ENCODE measurements at places on chromosomes 1 and 21. TPM values are rescaled to one million over a fixed set of nuclear protein-coding genes. Genes with fewer than 3 reads are reported as not detected.
A peak's percentile ranks its signal among the peaks of the same experiment; 100 is the strongest.

The MCOLN2 gene
- 1.4 TPM for total RNA-seq

- peak; percentile 17 for DNase-seq
Observed at GRCh38 chr1:85240174-85240601, 19.3 kb downstream of the C1orf52 start.

- DNase-seq = no peak
Observed at GRCh38 chr1:162656266-162656665, 24.0 kb downstream of the DDR2 start.

DNA sequence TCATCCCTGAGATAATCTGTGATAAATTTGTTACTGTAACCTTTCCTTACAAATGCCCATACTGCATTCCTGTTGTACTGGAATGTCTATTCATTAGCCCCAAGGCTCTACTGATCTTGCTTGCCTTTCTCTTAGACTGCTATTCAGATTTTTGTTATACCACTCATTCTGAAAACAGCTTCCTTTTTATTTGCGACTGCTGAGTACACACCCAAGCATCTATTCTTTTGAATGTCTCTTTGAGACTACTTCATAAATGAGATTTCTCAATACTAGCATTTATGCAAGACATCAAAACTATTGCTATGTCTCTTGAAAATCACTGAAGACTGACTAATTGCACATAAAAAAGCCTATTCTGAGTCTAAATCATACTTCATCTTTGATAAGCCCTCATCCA lies 38.6 kb downstream of the DENND1B start:
- DNase-seq = peak; percentile 50

DNA sequence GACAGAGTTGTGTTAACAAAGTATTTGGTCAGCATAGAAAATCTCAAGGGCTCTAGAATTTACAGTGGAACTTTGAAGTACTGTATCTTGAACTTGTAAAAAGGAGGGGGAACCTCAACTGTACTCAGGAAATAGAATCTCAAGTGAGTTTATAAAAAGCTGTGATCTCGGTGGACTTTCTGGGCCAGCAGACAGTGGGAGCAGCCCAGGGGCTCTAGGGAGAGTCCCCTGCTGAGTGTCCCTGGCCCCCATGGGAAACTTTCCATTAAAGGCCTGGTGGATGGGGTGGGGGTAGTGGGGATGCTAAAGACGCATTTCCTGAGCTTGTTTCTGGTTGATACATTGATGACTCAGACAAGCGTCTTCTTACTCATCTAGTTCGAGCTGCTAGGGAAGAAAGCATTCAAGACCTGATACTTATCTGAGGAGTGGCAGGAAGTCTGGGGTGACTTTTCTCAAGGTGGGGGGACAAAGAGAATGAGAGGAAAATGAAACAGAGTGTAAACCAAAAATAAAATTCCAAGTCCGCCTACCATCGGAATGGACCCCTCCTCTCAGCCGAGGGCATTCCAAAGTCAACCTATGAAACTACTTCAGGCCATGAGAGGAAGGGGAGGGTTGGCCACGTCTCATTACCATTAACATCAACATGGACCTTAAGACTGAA lies 65.5 kb downstream of the NID1 start:
- peak; percentile 98 for DNase-seq

The KRTAP13-2 gene
- total RNA-seq = not detected

DNA sequence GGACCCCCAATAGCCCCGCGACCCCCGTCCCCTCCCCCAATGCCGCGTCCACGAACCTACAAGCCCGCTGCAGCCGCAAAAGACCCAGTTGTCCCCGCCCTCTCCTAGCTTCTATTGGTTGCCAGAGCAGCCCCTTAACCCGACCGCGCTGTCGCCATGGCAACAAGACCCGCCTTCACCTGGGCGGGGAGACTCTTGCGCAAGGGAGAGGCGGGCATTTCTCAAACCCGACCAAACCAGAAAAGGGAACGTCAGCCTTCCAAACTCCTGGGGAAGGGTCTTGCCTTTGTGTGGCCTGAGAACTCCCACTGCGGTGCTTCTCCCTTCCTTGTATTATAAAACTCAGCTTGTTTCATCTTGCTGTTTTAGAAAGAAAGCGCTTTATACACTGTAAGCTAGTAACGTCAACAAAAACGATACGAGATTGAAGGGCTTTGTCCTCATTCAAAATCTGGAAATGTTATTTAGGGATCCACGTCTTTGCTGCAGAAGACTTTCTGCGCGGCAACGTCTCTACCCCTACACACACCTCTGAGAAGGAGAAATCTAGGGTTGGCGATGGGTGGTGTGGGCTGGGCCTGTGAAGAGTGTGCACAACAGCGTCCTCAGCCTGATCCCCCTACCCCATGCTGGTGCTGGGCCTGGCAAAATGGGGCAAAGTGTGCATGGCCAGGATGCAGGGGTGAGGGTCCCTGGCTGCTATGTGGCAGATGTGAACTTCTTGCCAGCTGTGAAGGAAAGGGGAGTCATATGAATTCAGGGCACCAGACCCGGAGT lies at the start of gene TMEM9:
TSS of gene TMEM9 (minus strand) at position 86 of the 777 bp plus-strand sequence. CDS start 551 bp downstream, outside the sequence.
- DNase-seq = peak; percentile 76

The INTS11 gene
- total RNA-seq = 84.8 TPM

DNA sequence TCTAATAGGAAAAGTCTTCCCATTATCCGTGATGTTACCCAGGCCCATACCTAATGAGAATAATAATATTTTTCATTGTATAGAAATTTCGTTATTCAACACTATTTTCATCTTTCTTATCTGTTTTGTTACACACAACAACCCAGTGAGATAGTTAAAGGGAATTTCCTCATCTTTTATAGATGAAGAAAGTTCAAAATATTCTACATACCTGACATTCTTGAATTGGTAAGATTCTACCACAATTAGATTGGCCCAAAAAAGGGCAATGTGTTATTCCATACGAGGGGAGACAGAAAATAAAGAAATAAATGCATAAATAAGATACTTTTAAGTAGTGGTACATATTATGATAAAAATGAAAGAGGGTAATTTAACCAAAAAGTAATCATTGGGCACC lies 405.5 kb upstream of the ADAMTS5 start:
- no peak for DNase-seq

The ATAD3B gene
- total RNA-seq = 63.0 TPM

The G0S2 gene
- total RNA-seq = 15.1 TPM

GRCh38 chr1:204562075-204562990 lies 46.1 kb downstream of the MDM4 start:
- no peak for DNase-seq

The ELOVL1 gene
- total RNA-seq = 131 TPM

DNA sequence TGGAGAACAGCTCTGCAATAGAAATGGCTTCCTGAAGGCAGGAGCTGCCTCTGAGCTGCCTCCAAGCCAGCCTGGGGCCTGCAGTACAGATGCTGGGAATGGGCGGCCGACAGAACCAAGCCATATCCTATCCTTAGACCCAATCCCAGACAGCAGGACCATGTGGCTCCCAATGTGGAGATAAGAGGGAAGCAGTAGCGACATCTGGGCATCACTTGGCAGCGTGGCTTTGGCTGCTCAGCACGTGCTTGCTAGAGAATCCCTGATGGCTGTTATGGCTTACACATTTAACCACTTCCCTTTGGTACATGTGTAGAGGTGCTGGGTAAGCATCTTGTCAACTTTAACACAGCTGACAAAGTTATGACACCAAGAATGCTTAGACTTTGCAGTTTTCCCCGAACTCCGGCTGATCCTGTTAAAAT lies 87.7 kb downstream of the MAN1C1 start:
- no peak for DNase-seq

The AK5 gene
- total RNA-seq = 1.7 TPM

GRCh38 chr1:3772715-3773571 lies at the start of gene SMIM1:
Gene SMIM1 (plus strand): TSS chr1:3772749. CDS start chr1:3775374, 2,625 bp downstream.
- DNase-seq = no peak

- DNase-seq = peak; percentile 87
Observed at GRCh38 chr1:28129150-28129549, 40.7 kb upstream of the EYA3 start.

The HAO2 gene
- total RNA-seq = not detected

DNA sequence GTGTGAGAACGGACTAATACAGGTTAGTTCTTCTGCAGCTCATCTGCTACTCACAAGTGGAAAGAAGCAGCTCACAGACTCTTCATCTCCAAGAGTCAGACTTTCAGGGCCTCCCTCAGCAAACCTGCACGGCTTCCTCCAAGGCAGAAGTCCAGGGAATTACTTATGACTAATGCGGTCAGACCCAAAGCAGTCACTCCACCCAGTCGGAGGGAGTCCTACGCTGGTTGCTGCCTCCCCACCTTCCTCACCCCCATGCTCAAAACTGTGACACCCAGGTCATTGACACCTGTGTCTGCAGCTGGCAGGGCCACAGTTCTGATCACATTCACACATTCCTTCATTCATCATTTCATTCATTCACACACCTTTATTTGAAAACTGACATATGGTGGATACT lies 38.4 kb upstream of the PRDM2 start:
- peak; percentile 24 for DNase-seq

DNA sequence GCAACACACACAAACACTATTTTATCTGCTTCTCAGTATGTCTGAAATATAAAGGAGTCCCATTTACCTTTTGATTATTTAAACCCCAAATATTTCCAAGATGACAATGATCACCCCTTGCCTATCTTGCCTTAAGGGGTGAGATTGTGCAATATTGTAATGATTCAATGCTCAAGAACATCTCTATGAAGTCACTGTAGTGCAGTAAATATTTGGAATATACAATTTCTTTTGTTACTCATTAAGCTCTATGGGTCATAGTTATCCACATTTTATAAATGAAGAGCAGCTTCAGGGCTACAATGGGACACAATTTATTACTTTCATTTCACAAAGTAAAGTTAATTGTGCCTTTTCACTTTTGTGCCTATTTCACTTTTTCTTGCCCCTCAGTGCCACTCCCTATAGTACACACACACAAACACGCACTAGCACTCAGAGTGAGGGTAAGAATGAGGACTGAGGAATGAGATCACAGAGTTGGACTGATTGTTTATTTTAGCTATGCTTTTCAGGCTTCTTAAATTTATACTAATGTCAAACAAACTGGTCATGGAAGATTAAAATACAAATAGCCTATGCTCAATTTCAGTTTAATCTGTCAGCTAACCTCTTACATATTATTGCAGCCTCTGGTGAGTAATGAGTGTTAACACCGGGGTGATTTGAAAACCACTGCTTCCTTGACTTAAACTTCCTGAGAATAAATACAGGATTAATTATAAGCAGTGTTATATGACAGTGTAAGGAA lies 521.0 kb upstream of the B3GALT2 start:
- DNase-seq = peak; percentile 78

GRCh38 chr1:109725510-109725909 lies 13.5 kb downstream of the GSTM5 start:
- no peak for DNase-seq

DNA sequence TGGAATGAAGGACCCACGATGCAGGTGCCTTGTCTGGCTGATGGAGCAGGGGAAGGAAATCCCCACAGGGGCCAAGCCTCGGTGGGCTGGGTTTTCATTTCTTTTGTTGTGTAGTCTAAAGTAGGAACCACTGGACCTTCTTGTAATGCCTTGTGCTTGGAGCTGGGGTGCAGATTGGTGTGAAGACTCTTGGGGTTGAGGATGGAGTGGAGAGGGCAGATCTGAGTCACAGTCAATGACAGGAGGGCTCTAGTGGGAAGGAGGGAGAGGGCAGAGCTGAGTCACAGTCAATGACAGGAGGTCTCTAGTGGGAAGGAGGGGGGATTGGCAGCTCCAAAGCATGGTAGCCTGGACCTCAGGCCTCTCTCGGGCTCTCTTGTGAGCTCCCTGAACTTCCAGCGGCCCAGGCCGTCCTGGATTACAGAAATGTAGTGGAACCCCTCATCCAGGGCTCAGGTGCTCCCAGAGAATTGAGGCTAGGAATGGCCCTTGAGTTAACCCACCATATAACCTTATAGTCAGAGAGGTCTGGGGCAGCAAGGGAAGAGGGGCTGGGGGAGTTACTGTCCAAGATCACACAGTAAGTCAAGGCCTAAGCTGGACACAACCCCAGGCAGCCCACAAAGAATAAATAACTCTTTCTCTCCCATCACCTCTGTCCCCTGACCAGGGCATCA lies 313.8 kb downstream of the MATN1 start:
- DNase-seq = peak; percentile 19

- no peak for DNase-seq
Observed at GRCh38 chr1:54156201-54156600, 3.4 kb upstream of the CDCP2 start.

DNA sequence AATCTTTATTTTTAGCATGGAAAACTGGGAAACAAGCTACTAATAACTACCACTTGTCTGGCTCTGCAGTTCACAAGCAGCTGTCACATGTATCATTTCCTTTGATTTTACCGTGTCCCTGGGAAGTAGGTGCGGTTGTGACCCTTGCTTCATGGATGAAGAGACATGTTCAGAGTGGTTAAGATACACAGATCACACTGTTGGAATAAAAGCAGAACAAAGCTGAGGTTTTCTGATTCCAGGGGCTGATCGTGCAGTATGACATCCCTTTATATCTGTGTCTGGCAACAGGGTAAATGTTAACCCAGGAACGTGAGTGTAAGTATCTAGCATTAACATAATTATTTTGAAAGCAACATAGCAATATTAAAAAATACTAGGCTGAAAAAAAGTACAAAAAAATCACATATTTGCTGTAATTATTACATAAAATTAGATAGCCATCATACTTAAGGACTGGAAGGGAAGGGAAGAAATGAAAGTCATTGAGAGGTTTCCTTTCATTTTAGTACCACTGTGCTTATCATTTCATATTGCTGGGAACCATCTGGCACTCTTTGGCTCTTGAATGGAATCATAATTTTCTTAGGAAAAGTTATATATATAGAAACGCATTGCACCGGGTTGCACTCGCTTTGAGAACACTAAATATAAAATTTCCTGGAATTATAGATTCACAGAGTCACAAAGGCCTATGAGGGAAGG lies 62.8 kb upstream of the PAXBP1 start:
- no peak for DNase-seq

The NPHS2 gene
- total RNA-seq = not detected

- no peak for DNase-seq
Observed at GRCh38 chr1:6475381-6476133, 9.6 kb upstream of the TNFRSF25 start.

- no peak for DNase-seq
Observed at GRCh38 chr1:214970016-214970415, 112.5 kb upstream of the KCNK2 start.

- DNase-seq = no peak
Observed at GRCh38 chr1:31801458-31801857, 14.4 kb downstream of the SPOCD1 start.

DNA sequence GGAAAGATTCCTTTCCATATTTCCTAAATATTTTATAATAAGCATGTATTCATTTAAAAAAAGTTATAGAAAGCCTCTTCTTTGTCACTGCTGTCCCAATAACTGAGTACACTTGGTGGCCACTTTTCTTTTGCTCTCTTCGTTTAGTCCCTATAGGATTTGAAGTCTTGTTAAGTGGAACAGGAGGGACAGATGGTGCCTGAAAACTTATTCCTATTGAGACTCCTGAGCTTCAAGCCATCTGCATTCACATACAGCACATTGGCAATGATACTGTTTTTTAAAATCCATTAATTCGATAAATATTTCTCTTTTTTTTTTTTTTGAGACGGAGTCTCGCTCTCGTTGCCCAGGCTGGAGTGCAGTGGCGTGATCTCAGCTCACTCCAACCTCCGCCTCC lies 2.0 kb upstream of the ZBTB40 start:
- DNase-seq = no peak
